ENCODE measurements at places on chromosomes 7 and 10. TPM values are rescaled to one million over a fixed set of nuclear protein-coding genes. Genes with fewer than 3 reads are reported as not detected.

PSAP gene
- 192 TPM for total RNA-seq

FBXO24 gene
- total RNA-seq = 0.85 TPM

GRIFIN gene
- total RNA-seq = not detected

GTF2I gene
- 148 TPM for total RNA-seq

TMEM184A gene
- total RNA-seq = not detected

TEX36 gene
- not detected for total RNA-seq

CNNM1 gene
- 0.29 TPM for total RNA-seq

KEL gene
- 0.76 TPM for total RNA-seq

PLCE1 gene
- total RNA-seq = 0.05 TPM

ACSL5 gene
- total RNA-seq = 71.8 TPM

CALHM3 gene
- not detected for total RNA-seq

RABGEF1 gene
- 22.9 TPM for total RNA-seq

COA1 gene
- 60.0 TPM for total RNA-seq

PRSS1 gene
- total RNA-seq = not detected

LHFPL3 gene
- not detected for total RNA-seq

DIP2C gene
- total RNA-seq = 2.8 TPM

ARMH3 gene
- 28.0 TPM for total RNA-seq

ADARB2 gene
- 0.37 TPM for total RNA-seq
